ENCODE measurements at places on chromosomes 2 and 18. TPM values are rescaled to one million over a fixed set of nuclear protein-coding genes. Genes with fewer than 3 reads are reported as not detected.

- H3K4me1 ChIP-seq = no peaks in the 10 kb centered on the region
- H3K27ac ChIP-seq = no peak overlapping the region
- H3K27me3 ChIP-seq = no peaks in the 10 kb centered on the region
- no peak overlapping the region for H3K4me3 ChIP-seq
- no peaks in the 10 kb centered on the region for H3K36me3 ChIP-seq
- DNase-seq = no peak
Observed at GRCh38 chr18:10365901-10366300, 88.5 kb upstream of the APCDD1 start.

DNA sequence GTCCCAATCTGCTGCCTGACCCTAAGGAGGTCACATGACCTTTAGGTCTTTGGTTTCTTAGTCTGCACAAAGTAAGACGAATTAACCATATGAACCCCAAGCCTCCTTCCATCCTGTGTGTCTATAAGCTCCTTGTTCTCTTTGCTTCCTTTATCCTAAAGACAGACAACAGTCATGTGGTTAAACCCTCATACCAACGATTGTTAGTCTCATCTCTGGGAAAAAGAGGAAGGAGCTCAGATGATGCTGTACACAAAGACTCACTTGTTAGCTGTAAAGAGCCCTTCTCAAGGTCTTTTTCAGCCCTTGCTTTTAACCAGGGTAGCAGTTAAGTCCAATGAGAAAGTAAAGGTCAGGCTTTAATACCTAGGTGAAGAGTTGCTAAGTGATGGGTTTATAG lies 443.7 kb downstream of the TNS1 start:
- no peaks in the 10 kb centered on the region for H3K36me3 ChIP-seq
- no peak overlapping the region for H3K27ac ChIP-seq

DNA sequence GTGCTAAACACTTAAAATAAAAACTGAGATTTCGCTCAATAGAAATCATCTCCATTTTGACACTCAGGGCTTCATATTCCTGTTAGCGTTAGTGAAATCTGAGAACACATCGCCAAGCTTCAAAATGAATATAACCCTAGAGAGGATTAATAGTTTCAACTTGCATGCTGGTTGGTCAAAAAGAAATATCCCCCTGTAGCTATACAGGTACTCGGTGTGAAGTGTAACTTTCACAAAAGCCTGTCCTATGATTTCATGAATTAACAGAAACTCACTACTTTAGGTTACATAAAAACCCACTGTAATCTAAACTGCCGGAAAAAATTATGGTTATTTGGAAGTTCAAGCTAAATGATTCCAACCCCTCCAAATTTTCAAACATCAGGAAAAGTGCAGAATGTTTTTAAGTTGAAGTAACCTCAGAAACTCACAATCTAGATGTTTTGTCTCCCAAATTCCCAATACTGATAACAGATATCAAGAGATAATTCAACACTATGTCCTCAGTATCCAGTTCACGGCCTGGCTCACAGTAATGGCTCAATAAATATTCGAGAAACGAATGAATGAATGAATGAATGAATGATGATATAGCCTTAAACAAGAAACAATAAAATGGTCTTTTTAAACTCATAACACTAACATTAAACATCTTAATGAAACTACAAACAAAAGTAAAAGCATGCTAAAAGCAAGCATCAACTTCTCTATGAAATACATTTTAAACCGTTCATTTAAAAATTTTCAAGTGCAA lies 2.5 kb downstream of the TLK1 start:
- H3K4me1 ChIP-seq = peaks cover 13% of the 10 kb centered on the region
- no peak overlapping the region for H3K27ac ChIP-seq
- no peaks in the 10 kb centered on the region for H3K27me3 ChIP-seq
- no peak for DNase-seq

GRCh38 chr18:71899183-71899582 lies 645.0 kb downstream of the CBLN2 start:
- DNase-seq = no peak
- no peak overlapping the region for H3K4me3 ChIP-seq
- H3K27ac ChIP-seq = no peak overlapping the region
- H3K4me1 ChIP-seq = no peaks in the 10 kb centered on the region
- H3K36me3 ChIP-seq = no peaks in the 10 kb centered on the region
- no peaks in the 10 kb centered on the region for H3K27me3 ChIP-seq

DNA sequence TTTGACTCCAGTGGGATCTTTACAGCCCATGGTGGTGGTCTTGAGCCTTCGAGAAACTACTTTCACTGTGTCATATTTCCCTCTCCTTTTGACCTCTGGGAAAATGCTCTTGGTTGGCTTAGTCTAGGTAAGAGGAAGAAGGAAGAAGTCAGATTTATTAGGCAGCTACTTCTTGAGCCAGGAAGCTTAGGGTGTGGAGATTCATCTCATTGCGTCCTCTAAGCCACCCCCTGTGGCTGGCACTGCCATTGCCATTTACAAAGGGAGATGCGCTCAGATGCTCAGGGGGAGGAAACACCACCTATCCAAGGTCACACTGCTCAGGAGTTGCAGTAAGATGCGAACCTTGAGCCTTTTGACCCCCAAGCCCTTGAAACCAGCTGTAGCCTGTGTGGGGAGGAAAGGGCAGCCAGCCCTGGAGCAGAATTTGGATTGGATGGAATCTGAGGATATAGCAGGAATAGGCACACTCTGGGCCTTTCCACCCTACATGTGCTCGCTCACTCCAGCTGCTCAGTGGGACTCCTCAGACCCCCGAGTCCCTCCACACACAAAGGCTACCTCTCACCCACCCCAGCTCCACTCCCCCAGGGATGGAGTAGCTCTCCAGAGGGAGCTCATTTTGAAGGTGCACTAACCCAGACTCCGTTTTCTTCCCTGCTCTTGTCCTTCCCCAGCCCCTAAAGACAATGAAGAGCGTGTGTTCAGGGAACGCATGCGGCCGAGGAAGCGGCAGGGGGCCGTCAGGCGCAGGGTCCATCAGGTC lies 321.3 kb upstream of the EPAS1 start:
- H3K36me3 ChIP-seq = no peaks in the 10 kb centered on the region
- H3K27me3 ChIP-seq = no peaks in the 10 kb centered on the region
- H3K4me3 ChIP-seq = no peak overlapping the region
- H3K4me1 ChIP-seq = no peaks in the 10 kb centered on the region
- no peak for DNase-seq
- H3K27ac ChIP-seq = no peak overlapping the region

DNA sequence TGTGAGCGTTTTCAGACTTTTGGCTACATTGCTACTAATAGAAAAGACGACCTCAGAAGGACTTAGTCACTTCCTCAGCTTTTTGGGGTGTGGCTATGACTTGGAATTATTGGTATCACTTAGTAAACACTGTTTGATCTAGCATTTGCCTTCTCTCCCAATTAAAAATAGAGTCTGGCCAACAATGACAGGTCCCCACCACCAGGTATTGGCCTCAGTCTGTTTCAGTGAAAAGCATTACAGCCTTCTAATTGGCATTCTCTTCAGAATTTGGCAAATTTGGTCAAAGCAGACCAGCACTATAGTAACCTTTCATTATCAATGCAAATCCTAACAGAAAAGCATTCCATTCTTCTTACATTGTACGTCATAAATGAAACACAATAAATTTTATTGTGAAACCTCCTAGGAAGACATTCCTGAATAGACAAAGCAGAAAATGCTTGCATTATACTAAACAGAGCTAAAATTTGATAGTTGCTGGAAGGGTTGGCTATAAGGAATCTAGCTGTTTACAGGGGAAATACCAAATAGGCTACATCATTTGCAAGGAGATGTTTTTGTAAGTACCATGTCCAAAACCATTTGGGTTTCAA lies 613.9 kb downstream of the IRS1 start:
- H3K4me1 ChIP-seq = no peaks in the 10 kb centered on the region
- no peaks in the 10 kb centered on the region for H3K36me3 ChIP-seq
- H3K27ac ChIP-seq = no peak overlapping the region
- H3K4me3 ChIP-seq = no peak overlapping the region

DNA sequence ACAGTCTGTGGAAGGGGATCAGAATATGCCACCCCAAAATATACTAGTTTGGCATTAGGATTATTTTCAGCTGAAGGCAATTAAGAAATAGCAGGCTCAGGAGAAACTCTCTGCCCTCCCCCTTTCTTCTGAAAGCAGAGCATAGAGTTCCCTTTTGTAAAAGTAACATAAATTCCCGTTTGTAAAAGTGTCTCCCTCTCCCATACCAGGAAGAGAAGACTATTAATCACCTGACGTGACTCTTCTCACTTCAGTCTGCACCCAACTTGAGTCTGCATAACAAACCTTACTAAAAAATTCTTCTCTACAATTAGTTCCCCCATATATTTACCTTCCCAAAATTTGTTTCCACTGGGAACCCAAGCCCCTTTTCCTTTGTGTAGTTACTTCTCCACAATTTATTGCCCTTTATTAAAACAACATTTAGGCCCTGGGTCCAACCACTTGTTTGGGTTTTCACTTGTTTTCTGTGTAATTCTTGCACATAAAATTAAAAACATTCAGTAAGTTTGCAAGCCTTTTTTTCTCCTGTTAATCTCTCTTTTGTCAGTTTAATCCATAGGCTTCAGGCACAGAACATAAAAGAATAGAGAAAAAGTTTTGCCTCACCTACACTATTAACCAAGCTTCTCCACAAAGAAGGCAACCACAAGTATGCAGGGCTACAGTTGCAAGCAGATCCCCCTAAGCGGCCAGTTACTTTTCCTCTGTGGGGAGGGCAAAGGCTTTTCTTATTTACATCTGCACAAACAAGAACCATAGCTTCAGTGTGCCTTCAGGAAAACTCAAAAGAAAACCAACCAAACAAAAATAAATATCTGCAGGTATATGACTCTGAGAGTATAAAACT lies 107.6 kb upstream of the MSH2 start:
- no peaks in the 10 kb centered on the region for H3K4me1 ChIP-seq
- no peaks in the 10 kb centered on the region for H3K36me3 ChIP-seq
- H3K27ac ChIP-seq = no peak overlapping the region
- DNase-seq = no peak
- H3K27me3 ChIP-seq = no peaks in the 10 kb centered on the region

- H3K4me1 ChIP-seq = no peaks in the 10 kb centered on the region
- no peaks in the 10 kb centered on the region for H3K27me3 ChIP-seq
- DNase-seq = no peak
- no peak overlapping the region for H3K27ac ChIP-seq
- H3K36me3 ChIP-seq = no peaks in the 10 kb centered on the region
Observed at GRCh38 chr2:189627789-189628188, 33.5 kb upstream of the ASNSD1 start.

DNA sequence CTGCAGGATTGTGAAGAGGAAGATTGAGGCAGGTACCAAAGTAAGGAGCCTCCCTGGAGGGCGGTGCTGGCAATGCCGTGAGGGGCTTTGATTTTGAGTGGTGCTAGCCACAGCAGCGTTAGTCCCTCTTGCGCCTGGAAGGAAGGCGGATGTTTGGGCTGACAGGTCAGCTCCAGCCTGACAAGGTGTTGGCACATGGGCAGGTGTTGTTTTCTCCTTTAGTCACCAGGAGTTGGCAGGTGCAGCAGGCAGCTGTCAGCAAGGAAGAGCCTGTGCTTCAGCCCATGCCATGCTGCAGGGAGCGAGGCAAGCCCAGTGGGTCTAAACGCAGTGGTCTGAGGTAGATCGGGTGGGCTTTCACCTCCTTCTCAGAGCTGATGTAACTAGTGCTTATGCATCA lies 8.5 kb downstream of the SEC11C start:
- peaks cover 14% of the 10 kb centered on the region for H3K36me3 ChIP-seq
- no peak overlapping the region for H3K4me3 ChIP-seq
- H3K4me1 ChIP-seq = peaks cover 12% of the 10 kb centered on the region
- H3K27ac ChIP-seq = no peak overlapping the region
- no peaks in the 10 kb centered on the region for H3K27me3 ChIP-seq

DNA sequence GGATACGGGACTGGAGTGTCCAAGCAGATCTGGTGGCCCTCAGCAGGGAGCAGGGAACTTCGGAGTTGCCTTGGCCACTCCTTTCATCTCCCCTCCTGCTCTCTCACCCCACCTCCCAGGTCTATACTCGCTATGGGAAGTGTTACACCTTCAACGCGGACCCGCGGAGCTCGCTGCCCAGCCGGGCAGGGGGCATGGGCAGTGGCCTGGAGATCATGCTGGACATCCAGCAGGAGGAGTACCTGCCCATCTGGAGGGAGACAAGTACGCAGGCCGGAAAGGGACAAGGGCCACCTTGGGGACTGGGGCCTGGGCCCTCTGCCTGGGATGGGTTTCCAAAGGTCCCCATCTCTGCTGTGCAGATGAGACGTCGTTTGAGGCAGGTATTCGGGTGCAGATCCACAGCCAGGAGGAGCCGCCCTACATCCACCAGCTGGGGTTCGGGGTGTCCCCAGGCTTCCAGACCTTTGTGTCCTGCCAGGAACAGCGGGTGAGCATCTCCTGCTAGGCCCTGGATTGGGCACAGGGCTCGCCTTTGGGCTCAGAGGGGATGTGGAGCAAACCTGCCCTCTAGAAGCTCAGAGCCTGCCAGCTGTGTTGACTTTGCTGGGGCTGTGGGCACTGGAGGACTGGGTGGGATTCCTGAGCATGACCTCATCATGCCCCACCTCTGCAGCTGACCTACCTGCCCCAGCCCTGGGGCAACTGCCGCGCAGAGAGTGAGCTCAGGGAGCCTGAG lies 11.8 kb downstream of the CHPF start:
- no peak overlapping the region for H3K4me3 ChIP-seq
- no peaks in the 10 kb centered on the region for H3K36me3 ChIP-seq
- DNase-seq = no peak
- peaks cover 17% of the 10 kb centered on the region for H3K27me3 ChIP-seq

DNA sequence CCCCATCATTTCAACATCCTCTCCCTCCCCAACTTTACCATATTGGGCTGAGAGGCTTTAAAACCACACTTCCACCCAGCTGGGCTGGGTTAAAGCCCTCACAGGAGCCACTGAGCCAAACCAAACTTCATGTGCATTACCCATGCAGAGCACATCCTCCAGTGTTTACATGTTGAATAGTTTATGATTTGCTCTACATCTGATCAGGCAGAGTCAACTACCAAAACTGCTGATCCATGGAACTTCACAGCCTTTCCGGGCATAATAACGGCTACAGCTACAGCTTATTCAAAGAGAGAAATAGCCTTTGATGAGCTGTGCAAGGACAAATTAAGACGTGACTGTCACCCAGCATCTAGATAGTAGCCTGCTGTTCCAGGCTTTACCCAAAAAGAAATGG lies 39.0 kb downstream of the MAIP1 start:
- no peak for DNase-seq
- H3K27ac ChIP-seq = no peak overlapping the region
- no peaks in the 10 kb centered on the region for H3K36me3 ChIP-seq
- H3K27me3 ChIP-seq = no peaks in the 10 kb centered on the region
- H3K4me1 ChIP-seq = no peaks in the 10 kb centered on the region
- H3K4me3 ChIP-seq = no peak overlapping the region

- DNase-seq = peak; percentile 4
- peaks cover 9% of the 10 kb centered on the region for H3K4me1 ChIP-seq
- no peaks in the 10 kb centered on the region for H3K36me3 ChIP-seq
- H3K27me3 ChIP-seq = no peaks in the 10 kb centered on the region
Observed at GRCh38 chr2:72925328-72925943, 8.1 kb downstream of the EMX1 start.

MC2R gene
- total RNA-seq = not detected

MROH2A gene
- total RNA-seq = not detected

ECEL1 gene
- 0.72 TPM for total RNA-seq

C2orf66 gene
- 0.20 TPM for total RNA-seq

CFAP210 gene
- 0.28 TPM for total RNA-seq

ANKRD53 gene
- 9.0 TPM for total RNA-seq

NXPH2 gene
- total RNA-seq = not detected

REG1B gene
- 3,724 TPM for total RNA-seq

ZDBF2 gene
- total RNA-seq = 14.3 TPM

CNRIP1 gene
- total RNA-seq = 3.1 TPM

RAB6D gene
- 0.08 TPM for total RNA-seq

TM4SF20 gene
- not detected for total RNA-seq

HOXD9 gene
- total RNA-seq = 0.22 TPM

POTEJ gene
- not detected for total RNA-seq

Measured in pancreas (tissue), 10 donors.